ENCODE measurements at places on chromosomes 3 and 15.

DNA sequence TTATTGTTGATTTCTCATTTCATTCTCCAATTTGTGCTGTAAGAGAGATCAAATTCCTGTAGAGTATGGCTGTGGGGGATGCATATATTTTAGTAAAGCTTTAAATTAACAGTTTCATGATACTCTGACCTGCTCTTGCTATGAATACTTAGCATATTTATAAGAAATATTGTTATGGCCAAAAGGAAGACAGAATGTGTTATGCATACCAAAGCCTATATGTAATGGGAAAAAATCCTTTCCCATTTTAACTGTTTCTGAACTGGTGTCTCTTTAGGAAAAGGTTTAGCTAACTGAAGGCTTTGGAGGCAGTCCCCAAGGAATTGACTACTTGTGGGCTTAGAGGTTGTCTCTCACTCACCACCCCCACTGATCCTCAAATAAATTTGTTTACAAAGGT lies 59.2 kb downstream of the CADPS start:
- DNase-seq = no peak

GRCh38 chr3:72269475-72269874 lies 484.5 kb upstream of the PROK2 start:
- DNase-seq = no peak

- DNase-seq = no peak
Measured at GRCh38 chr15:95025924-95026728, 794.8 kb downstream of the MCTP2 start.

GRCh38 chr3:138945709-138946662 lies 951 bp downstream of the FOXL2 start:
- no peak for DNase-seq

GRCh38 chr3:16508243-16508578 lies 5.3 kb downstream of the RFTN1 start:
- no peak for DNase-seq

DNA sequence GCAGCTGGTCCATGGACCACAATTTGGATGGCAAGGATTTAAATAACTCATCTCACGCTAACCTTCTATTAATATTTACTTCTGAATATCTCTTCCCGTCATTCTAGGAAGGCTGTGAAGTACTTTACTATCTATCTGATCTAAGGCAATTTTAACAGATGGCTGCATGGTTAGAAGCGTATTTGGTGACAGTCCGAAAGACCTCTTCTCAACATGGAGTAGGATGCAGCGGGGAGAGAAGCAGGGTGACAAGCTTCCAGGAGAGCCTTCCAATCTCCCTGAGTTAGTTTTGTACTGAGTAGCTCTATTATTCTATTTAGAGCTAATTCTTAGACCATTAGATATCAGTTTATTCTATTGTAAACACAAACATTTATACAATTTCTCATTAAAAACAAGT lies 309.4 kb downstream of the PLCL2 start:
- DNase-seq = no peak

GRCh38 chr15:82540984-82541431 lies 751 bp upstream of the RPS17 start:
- DNase-seq = no peak

GRCh38 chr3:96803870-96804269 lies 10.5 kb upstream of the EPHA6 start:
- DNase-seq = no peak

DNA sequence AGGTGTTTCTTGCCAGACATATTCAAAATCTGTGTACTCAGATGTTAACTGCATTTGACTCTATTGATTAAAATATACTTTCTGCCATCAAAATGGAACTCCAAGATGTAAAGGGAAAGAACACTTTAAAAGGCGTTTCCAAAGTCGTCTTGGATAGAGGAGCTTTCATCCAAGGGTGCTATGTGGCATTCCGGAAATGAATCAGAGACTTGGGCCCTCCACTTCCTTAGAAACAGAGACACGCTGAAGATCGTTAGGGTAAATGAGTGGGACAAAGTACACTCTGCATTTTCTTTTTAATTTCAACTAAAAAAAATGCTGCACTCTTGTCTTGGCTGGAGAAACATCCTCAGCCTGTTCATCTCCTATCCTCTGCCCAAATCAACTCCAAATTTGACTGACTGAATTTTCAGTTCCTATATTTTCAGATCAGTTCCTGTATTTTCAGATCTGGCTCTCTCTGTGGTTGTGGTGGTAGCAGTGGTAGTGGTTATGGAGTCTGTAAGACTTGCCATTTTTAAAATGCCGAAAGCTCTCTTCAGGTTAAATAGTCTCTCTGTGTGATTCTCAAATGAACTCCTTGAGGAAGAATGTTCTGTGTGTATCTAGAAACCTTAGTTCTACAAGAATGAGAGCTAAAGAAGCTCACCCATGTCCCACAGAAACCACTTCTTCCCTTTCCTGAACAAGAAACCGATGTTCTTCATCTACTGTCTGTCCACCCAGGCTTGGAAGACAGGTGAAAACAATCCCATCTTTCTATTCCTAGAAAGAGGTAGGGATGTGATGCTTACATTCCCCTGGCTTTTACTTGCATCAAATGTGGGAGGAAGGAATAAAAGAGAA lies 156.8 kb upstream of the ICE2 start:
- DNase-seq = no peak

DNA sequence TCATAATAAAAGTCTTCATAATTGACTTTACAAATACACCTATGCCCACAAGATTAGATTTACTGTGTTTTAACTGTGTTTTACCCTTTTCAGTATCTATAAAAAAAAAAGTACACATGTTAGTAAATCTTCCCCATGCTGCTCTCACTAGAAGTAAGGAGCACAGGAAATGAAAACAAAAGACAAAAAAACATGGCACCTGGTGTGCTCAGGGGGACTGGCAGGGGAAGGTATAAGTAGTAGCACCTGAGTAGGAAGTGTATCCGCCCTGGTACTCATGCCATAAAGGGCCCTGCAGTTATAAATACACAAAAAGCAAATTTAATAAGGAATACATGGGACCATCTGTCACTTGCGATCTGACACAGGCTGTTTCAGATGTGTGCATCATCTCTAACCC lies 8.9 kb upstream of the ALDH1A2 start:
- no peak for DNase-seq

DNA sequence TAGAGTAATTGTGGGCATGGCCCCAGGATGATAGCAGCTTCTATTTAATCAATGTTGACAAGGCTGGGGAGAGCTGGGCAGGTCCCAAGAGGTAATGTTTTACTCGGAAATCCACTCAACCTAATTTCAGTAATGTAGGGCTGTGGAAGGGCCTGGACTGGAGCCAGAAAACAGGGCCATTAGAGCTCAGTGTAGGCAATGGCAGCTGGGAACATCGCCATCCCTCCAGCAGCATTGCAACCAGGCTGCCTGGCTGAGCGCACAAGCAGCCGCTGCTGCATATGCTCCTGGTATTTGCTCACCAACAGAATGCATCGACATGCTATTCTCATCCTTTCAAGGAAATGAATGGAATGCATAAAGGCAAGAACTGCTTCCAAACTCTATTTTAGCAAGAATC lies 90.0 kb downstream of the GAP43 start:
- peak; percentile 82 for DNase-seq

DNA sequence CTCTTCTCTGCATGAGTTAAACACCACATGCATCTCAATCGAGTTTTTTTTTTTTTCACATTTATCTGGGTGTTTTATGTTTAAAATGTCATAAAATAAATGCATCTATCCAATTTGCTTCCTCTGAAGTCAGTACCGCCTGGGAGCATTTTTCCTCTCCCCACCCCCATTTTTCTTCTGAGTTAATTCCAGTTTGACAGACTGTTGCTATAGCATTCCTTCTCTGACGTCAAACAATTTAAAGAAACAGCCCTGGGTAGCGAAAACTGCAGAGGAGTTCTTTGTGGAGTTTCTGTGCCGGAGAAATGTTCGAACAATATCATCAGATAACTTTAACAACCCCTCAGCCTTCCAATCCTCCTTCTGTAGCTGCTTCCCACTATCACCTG lies 900 bp upstream of the GNB4 start:
- DNase-seq = no peak

DNA sequence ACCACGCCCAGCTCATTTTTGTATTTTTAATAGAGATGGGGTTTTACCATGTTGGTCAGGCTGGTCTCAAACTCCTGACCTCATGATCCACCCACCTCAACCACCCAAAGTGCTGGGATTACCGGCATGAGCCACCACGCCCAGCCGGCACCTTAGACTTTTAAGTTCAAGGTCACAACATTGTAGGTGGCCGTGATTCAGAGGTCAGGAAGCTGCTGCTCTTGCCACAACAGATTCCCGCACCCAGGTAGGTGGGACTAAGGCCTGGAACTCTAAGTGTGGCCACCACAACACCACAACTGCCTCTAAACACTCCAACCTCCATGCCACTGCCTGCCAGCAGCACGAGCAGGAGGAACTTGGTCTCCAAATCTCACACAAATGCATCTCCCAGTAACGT lies 196.8 kb downstream of the STT3B start:
- no peak for DNase-seq

- DNase-seq = no peak
Measured at GRCh38 chr3:13086531-13086981, 13.3 kb upstream of the IQSEC1 start.

- DNase-seq = no peak
Measured at GRCh38 chr3:23004971-23005370, 198.2 kb upstream of the UBE2E2 start.
